Posterior vena cava (tissue), 2 donors: ENCODE measurements at places on chromosomes 5 and 9. TPM values are rescaled to one million over a fixed set of nuclear protein-coding genes. Genes with fewer than 3 reads are reported as not detected.
A peak's percentile ranks its signal among the peaks of the same experiment; 100 is the strongest.

DNA sequence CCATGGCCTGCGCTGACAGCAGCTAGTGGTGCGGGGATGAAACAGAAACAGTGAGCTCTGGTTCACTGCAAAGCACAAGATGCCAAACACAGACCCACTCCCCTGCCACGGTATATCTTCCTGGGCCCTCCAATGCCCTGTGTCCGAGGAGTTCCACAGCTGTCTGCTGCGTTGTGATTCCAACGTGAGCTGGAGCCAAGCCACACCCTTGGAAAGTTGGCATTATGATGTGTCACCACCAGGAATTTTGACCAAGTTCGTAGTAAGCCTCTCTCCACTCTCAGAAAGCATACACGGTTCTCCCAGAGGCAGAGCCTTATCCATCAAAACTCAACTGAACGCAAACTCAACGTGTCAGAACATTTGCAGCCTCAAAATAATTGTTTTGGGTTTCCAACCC is 55.6 kb downstream of the MACROH2A1 start:
- DNase-seq = no peak

DNA sequence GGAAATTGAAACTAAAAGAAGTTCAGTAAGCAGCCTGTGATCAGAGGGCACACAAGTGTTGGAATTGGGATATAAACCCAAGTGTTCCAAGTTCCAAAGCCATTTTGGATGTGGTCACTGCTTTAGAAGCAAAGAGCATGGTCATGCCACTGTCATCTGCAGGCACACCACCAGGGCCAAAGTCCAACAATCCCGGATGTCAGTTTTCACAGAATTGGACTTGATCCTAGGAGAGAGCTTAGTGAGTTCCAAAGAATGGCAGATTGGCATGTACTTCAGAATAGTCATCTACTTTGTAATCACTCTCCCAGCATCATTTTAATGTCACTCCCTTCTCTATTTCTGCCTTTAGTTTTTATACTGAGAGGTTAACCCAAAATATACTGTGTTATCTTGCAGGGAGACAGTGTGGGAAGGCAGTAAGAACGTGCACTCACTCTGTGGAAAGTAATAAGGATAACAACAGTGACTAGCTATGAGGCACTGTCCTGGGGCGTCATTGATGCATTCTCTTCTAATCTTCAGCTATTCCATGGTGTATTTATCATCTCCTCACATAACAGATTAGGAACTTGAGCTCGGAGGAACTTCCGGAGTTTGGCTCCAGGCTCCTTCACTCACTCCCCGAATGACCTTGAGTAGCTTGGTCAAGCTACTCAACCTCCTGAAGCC is 388.0 kb downstream of the ACTL7B start:
- DNase-seq = no peak

The EIF4E1B gene
- total RNA-seq = not detected

DNA sequence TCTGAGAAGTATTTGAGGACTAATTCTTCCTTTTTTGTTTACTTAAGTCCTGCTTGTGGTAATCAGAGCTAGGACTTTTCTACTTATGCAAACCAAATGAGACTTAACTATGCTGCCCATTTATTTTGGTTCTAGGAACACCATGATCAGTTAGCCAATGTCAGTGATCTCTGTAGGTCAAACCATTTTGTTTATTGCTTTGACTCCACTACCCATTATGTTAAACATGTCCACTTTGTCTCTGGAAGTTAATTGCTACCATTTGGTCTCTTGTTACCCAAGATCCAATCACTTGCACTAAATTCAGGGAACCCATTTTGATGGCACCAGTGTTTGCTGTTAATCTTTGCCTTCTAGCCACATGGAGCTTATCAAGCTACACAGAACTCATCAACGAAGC is 161.9 kb downstream of the CCDC171 start:
- DNase-seq = no peak

The COL23A1 gene
- 2.0 TPM for total RNA-seq

The ROPN1L gene
- total RNA-seq = 0.67 TPM

The PKD2L2 gene
- total RNA-seq = 0.29 TPM

DNA sequence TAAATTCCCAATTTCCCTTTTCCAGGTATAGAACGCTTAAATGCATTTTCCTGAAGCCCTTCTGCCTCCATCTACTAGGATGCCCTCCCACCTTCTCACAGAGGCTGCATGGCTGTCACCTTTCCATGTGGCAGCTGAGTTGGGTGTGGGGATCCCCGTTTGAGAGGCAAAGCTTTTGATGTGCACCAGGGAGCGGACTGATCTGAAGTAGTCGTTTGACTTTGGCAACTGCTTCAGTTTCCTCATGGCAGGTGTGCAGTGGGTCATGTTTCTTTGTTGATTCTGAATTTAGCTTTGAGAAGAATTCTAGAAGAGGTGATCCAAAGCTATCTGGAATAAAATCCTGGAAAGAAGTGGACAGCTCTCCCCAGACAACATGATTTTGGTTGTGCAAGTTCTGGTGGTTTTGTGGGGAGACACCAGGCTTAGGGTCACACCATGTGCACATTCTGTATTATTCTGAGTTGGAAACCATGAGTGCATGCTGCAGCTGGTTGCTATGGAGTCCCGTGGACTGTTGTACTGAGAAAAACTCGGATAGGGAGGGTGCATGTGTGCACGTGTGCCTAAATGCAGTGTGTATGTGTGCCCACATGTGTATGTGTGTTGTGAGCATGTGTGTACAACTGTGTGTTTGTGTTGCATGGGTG is 63.5 kb downstream of the GADD45G start:
- no peak for DNase-seq

DNA sequence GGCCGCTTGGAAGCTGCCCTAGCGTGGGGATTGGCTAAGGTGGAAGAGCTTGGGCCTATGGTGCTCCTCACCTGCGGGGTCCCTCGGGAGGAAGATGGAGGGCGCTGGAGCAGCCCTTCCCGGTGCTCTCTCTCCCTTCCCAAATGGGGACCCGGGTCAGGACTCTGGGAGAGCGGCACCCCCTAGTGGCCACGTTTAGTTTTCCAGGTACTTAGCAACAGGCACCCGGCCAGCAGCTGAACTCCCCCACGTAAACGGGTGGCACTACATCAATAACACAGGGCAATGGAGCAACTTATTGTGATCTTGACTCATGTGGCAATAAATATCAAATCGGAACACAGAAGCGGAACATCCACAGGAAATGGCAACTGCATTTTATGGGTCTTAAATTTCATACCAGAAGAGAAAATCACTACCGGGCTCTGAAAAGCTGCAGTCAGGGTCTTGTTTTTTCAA is 316.6 kb downstream of the AGTPBP1 start:
- DNase-seq = peak; percentile 86

The CATSPER3 gene
- 0.43 TPM for total RNA-seq

- DNase-seq = no peak
These were observed 40.5 kb upstream of the FAM81B start for GRCh38 chr5:95350631-95351030.
